ENCODE measurements at places on chromosomes 13 and 19.
A peak's percentile ranks its signal among the peaks of the same experiment; 100 is the strongest.

- no peak for DNase-seq
Observed at GRCh38 chr13:98707281-98707999, 45.0 kb downstream of the SLC15A1 start.

- DNase-seq: peak; percentile 8
Observed at GRCh38 chr19:49422407-49423070, 702 bp downstream of the PTH2 start.

GRCh38 chr13:112618501-112618900 is 30.5 kb upstream of the TUBGCP3 start:
- DNase-seq: no peak

DNA sequence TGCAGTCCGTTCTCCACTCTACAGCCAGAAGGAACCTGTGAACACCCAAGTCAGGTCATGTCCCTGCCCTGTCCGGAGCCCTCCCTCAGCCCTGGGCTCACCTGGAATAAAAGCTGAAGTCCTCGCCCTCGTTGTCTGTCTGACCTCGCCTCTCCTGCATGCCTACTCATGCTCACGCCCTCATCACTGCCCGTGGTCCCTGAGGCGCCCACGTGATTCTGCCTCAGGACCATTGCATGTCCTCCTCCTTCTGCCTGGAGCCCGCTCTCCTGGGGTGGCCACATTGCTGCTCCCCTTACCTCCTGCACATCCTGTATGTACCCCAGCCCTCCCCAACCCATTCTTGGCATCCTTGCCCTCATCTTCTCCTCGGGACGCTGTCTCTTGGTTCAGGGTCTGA is 42.2 kb downstream of the BICRA start:
- no peak for DNase-seq

- no peak for DNase-seq
Observed at GRCh38 chr13:112818040-112818697, 128.3 kb downstream of the ATP11A start.

GRCh38 chr19:3782903-3783302 is 3.3 kb downstream of the MATK start:
- no peak for DNase-seq

DNA sequence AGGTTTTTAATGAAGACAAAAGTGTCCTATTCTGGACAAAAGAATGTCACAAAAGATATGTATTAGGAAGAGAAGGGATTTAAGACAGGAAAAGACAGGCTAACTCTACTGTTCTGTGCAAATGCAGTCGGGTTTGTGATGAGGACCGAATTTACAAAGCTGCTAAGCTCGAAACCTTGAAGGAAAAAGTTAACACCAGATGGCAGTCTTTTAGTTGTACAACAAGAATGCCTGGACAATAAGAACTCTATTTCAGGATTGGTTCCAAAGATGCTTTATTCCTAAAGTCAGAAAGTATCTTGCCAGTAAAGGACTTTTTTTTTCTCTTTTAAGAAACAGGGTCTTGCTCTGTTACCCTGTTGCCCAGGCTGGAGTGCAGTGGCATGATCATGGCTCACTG is 51.1 kb downstream of the HS6ST3 start:
- DNase-seq: no peak

DNA sequence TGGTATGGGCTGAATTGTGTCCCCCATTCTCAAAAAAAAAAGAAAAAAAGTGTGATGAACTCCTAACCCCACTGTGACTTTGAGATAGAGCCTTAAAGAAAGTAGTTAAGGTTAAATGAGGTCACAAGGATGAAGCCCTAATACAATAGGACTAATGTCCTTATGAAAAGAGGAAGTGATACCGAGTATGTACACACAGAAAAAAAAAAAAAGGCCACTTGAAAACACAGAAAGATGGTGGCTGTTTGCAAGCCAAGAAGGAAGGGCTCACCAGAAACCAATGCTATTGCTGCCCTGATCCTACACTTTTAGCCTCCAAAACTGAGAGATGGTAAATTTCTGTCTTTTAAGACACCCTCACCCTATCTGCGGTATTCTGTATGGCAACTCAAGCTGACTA is 955.6 kb downstream of the PCDH17 start:
- DNase-seq: no peak

DNA sequence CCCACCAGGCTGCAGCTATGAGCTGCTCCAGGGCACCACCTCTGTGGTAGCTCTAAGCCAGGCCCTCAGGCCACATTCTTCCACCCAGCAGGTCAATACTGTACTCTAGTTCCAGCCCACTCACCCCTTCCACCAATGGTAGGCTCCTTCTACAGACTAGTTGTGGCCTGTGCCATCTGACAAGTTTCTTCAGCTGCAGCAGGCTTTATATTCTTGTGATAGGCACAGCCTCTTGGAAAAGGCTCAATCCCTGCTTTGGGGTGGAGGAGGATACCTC is 8.5 kb downstream of the MICU2 start:
- DNase-seq: no peak

- DNase-seq: peak; percentile 31
Observed at GRCh38 chr19:3045885-3046697, 16.2 kb downstream of the TLE5 start.

Measured in NCI-H1092 treated with DMSO at 0.1 percent for 48 hours (cell line).